ENCODE measurements at places on chromosomes 12 and 14.

DNA sequence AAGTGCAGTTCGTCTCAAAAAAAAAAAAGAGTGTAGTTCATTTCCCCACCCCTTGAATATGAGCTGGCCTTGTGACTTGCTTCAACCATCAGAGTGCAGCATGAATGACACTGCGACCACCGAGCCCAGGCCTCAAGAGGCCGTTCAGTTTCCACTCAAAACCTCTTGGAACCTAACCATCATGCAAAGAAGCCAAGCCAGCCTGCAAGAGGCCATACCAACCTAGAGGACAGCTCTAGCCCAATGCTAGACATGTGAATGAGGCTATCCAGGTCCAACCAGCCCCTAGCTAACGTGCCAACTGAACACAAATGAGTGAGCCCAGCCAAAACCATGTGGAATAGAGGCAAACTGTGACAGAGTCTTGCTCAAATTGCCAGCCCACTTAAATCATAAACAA is 29.7 kb downstream of the R3HDM2 start:
- no peak for DNase-seq

GRCh38 chr12:132194056-132194455 is 49.8 kb downstream of the NOC4L start:
- DNase-seq, result no peak

- DNase-seq, result no peak
These were observed 4.5 kb downstream of the DCN start for GRCh38 chr12:91178139-91178561.

GRCh38 chr12:128930606-128931005 is 77.3 kb downstream of the GLT1D1 start:
- DNase-seq, result no peak

DNA sequence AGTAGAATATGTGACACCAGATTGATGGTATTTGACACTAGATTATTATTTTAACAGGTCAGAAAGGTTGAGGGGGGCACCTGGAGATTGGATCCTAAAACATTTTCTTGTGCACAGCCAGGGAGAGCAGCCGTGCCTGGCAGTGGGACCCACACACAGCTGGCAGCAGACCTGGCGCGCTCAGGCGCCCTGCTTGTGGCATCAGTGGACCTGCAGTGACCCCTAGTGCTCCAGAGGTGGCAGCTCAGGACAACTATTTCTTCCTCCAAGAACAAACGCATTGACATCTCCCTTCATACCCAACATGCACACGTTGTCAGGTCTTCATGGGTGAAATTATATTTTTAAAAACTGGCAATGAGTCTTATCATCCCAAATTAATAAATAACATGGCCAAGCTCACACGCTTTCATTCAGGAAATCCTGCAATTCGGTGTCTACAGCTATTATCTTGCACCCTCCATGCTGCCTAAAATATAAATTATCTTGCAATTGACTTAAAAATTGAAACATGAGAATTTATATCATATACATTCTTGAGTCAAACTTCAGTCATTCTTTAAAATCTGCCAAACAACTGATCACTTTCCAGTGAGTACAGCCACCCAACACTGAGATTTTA is 7.7 kb upstream of the TMEM132D start:
- DNase-seq, result no peak

DNA sequence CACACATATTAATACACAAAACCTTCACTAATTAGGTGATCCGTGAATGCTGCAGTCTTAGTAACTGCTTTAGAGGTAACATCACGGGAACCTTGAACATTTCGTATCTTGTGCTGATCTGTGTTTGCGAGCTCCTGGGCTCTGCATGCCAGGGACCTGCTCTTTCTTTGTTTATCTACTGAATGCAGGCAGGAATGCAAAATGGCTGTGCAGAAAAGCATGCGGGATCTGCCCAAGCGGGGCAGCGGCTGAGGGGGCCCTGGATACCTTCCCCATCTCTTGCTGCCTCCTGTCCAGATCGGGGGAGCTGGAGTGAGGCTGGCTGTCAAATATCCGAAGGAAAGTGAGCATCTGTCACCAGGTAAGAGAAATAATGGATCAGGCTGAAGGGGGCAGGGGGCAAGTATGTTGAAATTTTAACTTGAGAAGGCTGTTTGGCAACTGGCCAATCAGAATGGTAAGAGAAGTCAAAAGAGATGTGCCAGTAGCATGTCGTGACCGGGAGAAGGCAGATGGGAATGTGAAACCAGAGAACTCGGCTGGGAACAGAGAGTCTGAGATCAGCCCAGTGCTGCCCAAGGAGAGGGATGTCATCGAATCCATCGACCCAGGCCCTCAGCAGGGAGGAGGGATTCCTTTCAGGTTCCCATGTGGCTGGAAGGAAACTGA is 191.4 kb downstream of the TTC7B start:
- no peak for DNase-seq

DNA sequence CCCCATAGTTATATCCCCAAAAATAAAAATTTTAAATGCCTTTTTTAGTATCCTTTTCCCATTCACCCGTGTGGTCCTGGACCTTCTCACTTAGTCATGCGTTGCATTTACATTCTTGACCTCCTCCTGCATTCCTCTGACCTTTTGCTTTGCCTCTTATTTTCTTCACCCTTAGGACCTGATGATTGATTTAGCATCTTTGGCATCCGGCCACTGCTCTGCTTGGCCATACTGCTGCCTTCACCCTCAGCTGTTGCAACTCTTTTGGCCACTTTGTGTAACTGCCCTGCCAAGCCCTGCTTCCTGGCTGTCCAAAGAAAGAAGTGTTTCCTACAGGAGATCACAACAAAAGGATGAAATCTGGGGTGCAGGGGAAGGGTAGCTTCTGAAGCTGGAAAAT is 48.8 kb upstream of the SLC38A4 start:
- DNase-seq, result no peak

- no peak for DNase-seq
These were observed 2.5 kb downstream of the SCN8A start for GRCh38 chr12:51593539-51593938.

GRCh38 chr12:2417481-2418160 is 364.8 kb downstream of the CACNA1C start:
- no peak for DNase-seq

GRCh38 chr14:61636291-61636690 is 59.0 kb upstream of the HIF1A start:
- DNase-seq, result no peak

GRCh38 chr12:25025260-25025659 is 76.4 kb upstream of the BCAT1 start:
- DNase-seq, result no peak

DNA sequence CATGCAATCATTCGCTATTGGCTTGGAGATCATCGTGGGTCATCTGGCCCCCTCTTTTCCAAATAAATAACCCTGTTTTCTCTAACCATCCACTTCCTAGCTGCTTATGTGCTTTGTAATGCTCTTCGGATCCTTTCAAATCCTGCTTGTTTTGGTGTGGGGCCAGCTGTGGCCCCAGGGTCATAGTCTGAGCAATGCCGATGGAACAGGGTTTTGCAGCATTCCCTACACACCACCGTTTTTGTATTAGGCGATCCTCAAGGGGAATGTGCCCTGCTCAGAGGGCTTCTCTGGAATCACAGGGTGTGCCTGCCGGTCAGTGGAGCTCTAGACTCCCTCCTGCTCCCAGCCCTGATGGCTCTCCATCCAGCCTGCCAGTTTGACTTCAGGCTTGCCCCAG is 78.1 kb upstream of the NRXN3 start:
- DNase-seq, result no peak

GRCh38 chr12:95621725-95622124 is 70.4 kb upstream of the USP44 start:
- no peak for DNase-seq

DNA sequence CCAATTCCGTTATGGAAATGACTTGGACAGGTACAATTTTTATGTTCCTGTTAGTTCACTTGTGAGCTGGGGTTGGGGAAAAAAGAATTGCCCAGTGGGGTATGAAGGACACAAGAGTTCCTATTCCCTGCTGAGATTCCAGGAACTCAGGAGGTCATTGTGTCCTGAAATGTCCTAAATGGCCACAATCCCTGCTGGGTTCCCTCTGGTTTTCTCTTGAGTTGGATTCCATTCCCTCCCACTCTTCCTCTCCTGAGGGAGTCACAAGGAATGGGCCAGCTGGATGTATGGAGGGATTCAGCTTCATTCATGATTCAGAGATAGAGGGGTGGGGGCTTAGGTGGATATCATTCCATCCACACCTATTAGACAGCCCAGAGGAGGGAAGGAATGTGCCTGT is 34.5 kb upstream of the DCD start:
- DNase-seq, result no peak

DNA sequence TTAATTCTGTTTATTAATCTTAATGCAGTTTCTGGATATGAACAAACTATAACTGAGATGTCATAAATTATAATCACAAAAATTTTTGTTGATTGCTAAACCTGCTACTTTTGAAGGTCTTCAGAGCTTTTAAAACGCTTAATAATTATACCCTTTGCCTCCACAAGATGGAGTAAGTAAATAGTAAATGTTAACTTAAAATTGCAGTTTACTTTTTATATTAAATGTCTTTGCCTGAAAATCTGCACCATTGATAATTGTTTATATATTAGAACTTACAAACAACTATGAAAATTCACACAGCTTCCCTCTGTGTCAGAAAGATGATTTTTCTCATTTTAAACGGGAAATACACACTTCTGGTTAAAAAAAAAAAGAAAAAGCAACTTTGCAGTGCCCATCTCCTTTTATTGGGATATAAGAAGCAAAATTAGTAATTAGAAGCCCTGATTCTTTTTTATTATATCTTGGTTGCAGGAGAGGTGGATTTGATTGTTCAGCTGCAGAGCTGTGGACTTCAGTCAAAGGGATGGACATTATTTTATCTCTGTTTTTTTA is 35.6 kb downstream of the SCFD1 start:
- DNase-seq, result no peak

DNA sequence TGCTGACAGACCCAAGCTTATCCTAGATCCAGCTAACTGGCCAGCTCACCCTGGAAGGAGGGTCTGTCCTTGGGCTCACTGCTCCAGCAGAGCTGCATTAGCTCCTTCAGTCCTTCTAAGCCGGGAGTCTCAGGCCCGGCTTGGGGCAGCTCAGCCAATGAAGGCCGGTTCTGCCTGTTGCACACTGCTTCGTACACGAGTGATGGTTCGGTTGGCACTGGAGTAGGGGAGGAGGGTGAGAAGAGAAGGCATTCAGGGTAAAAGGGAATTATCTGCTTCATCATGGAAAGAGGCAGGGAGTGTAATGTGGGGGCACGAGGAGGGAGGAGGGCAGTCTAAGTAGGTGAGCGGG is 2.0 kb downstream of the RIPK3 start:
- DNase-seq, result no peak

DNA sequence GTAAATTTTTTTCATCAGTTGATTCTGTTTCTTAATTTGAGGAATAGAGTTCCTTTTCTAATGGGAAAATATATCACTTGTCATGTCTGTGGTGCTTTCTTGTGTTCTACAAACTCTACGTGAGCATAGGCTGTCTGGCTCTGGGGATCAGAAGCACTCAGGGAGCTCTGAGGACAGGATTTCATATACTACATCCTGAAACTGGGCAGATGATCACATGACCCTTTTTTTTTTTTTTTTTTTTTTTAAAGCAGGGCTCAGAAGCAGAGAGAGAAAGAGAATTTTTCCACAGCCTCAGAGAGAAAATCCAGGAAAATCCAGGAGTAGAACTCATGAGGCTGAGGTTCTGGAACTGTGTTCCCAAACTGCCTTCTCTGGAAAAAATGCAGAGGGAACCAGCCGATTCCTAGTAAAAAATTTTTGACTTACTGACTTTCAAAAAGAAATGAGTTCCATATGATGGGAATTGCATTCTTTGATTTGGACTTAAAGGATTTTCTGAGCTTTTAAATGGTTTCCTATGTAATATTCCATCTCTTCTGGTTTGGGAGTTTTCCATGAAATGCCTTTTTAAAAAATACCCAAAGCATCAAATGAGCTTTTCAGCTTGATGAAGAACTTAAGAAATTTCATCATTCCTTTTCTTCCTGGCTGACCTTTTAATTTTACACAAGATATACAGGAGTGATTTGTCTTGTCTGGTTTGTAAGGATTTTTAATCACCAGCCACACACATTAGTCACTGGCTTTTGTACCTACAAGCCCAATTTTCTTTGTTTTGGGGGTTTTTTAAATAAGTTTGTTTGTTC is 183.1 kb upstream of the HIF1A start:
- no peak for DNase-seq

DNA sequence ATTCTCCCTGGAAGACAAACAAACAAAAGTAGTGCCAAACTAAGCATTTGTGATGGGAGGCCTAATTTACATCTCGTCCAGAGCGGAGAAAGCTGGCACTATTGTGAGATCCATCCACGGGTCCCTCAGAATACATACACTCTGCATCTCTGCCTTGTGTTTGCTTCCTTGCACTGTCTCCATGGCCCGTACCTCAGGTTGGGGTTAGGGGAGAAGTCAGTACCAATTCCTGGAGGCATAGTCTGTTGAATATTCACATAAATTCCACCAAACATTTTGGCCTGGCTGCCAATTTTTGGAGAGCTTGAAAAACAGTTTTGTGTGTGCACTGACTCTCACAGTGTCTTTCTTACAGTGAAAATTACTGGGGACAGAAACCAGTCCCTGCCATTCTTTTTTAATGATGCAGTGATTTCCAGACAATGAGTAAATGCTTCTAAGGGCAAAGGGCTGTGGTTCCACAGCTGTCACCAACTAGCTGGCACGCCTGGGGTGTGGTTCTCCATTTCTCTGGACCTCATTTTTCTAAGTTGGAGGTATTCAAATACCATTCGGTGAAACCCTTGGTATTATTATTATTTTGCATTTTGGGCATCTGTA is 119.7 kb upstream of the HIF1A start:
- no peak for DNase-seq

DNA sequence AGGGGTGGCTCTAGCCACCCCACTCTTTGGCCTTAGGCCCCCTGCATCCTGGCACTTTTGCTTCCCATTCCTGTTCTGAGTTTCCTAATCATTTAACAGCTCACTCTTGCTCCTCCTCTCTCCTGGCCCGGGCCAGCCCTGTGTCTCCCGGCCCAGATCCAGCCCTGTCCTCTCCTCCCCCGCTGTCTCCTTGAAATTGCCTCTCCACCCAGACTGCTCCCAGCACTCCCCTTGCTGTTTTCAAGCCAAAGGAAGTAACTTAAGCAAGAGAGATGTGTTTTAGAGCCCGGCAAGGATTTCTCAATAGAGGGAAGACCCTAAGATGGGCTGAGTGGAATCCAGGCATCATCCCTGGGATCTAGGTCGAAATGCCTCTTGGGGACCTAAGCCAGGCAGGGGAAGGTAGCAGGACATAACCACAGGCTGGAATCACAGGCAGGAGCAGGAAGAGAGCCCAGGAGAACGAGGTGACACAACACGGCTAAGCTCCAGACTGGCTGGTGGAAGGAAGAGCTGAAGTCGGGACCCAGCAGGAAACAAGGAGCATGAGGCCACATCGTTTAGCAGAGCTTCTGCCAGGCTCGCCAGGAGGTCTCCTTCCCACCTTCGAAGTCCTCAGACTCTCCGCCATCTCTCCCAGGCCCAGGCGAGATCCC is 2.0 kb upstream of the LRP1-AS start:
- DNase-seq, result no peak

GRCh38 chr12:104549815-104550480 is 93.2 kb downstream of the CHST11 start:
- no peak for DNase-seq

DNA sequence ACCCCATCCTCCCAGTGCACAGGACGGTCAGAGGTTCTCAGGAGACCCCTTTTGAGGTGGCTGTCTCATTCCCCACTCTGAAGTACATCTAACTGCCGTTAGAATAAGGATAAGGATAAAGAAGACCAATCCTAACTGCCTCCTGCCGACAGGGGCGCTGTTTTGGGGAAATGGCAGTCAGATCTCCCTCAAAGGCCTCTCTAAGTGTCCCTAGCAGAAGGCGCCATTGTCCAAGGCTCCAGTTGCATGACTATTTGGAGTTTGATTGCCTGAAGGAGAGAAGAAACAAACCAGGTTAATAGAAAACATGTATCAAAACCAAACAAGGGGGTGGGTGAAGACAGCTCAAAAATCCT is 29.1 kb upstream of the KLRB1 start:
- DNase-seq, result no peak

All from NCI-H2081 treated with DMSO at 0.1 percent for 48 hours (cell line).